Bone marrow (tissue), 2 donors: ENCODE measurements at places on chromosomes 1 and 21.
A peak's percentile ranks its signal among the peaks of the same experiment; 100 is the strongest.

GRCh38 chr1:204142032-204142974 is 9.5 kb downstream of the ETNK2 start:
- DNase-seq = no peak

GRCh38 chr1:55965981-55966461 is 613.3 kb downstream of the PLPP3 start:
- DNase-seq = no peak

- DNase-seq = no peak
These were observed 8.3 kb upstream of the SLC2A1 start for GRCh38 chr1:42966688-42967612.

- DNase-seq = no peak
These were observed 294.0 kb upstream of the C1orf87 start for GRCh38 chr1:60367532-60367931.

GRCh38 chr1:64975740-64976139 is 9.4 kb upstream of the JAK1 start:
- DNase-seq = no peak

DNA sequence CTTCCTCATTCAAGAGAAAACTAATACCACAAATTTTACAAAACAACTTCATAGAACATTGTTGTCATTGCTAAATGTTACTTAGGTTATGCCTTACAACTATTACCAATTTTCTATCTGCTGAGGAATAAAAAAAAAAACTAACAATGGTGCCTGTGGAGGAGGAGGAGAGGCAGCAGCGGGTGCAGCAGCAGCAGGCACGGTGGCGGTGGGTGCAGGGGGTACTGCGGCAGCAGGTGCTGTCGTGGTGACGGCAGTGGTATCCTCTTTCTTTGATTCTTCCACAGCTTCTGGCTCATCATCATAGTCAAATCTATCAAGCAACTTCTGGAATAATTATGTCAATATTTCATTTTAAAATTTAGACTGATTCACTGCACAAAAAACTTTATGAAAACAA is 35.5 kb downstream of the SCAF4 start:
- DNase-seq = no peak

- no peak for DNase-seq
These were observed 3.3 kb upstream of the PIGK start for GRCh38 chr1:77222496-77222895.

GRCh38 chr1:20630729-20631128 is 2.5 kb upstream of the PINK1 start:
- no peak for DNase-seq

- no peak for DNase-seq
These were observed 3.4 kb downstream of the TMEM240 start for GRCh38 chr1:1536938-1537546.

DNA sequence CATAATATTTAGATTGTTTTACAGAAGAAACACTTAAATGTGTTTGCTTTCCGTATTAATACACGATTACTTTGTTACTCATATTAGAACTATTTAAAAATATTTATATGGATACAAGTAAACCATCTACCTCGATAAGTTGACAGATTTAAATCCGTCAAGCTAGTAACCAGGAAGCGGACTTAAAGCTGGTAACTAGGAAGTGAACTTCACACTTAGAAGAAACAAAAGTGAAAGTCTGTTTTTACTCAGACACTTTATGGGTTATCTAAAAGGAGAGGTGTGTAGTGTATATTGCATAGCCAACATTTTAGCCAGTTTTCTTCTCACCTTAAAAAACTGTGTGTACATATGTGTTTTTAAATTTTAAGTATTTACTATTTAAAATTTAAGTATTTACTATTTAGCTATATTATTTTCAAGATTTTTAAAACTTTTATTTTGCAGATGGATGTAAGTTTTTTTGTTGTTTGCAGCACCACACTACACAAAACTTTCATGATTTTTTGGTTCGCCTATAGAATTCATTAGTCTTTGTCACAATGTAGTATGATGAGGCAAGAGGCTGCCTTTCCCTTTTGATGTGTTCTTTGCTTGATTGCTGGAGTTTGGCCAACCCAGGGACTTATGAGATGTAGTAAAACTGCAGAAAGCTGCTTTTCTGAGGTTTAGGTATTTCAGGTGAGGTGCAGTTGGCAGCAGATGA is 2.7 kb downstream of the USP25 start:
- DNase-seq = peak; percentile 78

GRCh38 chr1:210739627-210740026 is 394.3 kb downstream of the KCNH1 start:
- no peak for DNase-seq

GRCh38 chr1:20992322-20993056 is 184.2 kb downstream of the EIF4G3 start:
- no peak for DNase-seq

DNA sequence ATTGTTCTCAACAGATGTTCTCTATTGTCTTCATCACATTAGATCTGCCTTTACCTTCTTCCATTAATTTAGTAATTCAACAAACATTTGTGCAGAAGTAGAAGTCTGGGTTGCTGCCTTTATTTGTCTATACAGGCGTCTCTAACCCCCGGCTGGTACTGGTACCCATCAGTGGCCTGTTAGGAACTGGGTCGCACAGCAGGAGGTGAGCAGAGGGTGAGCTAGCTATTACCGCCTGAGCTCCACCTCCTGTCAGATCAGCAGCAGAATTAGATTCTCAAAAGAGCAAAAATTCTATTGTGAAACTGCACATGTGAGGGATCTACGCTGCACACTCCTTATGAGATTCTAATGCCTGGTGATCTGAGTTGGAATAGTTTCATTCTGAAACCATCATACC is 12.9 kb upstream of the EDEM3 start:
- DNase-seq = no peak

DNA sequence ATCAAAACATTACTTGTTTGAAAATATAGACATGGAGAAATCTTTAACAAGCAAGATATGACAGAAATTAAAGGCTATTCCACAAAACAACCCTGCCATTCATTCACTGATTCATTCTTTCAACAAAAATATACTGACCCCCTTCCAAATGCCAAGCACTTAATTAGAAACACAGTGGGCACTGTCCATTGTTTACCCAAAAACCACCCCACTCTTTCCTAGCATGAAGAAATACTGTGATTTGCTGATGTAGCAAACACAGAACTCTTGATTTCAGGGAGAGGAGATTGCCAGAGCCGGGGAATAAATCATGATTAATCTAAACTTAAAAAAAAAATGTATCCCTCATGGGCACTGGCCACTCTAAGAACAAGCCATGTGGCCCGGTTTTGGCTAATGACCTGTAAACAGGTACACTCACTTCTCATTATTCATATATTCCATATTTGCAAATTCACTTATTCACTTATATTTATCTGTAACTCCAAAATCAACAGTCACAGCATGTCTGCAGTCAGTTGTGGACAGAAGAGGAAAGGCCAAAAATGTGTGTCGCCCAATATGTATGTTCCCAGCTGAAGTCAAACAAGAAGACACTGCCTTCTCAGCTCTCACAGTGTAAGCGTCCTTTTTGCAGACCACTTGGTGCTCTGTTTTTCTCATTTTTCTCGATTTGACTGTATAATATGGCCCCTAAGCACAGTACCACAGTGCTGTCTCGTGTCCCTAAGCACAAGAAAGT is 133.1 kb downstream of the SMYD3 start:
- no peak for DNase-seq

- no peak for DNase-seq
These were observed 20.7 kb upstream of the ATP1A1 start for GRCh38 chr1:116352349-116352813.

DNA sequence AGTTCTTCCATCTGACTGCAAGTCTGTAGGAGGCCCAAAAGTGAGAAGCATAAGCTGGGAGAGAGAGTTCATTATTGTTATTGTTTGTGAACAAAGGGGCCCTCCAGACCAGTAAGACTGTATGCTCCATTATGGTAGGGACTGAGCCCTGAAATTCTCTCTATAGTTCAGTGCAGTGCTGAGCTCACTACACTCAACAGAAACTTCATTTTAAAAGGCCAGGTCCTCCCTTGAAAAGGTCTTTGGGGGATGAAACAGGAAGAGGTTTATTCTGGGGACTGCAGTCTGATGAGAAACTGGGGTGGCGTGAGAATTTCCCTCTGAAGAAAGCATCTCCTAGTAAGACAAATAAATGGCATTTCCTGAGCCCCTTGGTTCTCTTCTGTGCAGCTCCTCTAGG is 5.5 kb upstream of the GATAD2B start:
- no peak for DNase-seq

DNA sequence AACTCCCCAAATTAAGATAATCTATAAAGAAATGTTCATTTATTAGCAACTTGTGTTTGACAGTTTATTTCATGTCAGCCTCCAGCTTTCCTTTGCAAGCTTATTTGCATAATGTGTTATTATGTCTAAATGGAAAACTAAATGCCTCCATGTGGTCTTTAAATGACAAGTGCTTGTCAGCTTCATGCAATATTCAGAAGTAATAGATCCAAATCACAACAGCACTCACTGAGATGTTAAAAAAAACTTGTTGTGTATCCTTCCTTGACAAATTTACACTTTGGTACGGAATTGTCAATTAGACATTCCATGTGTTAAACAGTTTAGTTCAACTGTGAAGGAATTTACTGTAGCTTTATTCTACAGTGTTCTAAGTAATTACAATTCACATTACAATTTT is 124.4 kb upstream of the PTBP2 start:
- no peak for DNase-seq

DNA sequence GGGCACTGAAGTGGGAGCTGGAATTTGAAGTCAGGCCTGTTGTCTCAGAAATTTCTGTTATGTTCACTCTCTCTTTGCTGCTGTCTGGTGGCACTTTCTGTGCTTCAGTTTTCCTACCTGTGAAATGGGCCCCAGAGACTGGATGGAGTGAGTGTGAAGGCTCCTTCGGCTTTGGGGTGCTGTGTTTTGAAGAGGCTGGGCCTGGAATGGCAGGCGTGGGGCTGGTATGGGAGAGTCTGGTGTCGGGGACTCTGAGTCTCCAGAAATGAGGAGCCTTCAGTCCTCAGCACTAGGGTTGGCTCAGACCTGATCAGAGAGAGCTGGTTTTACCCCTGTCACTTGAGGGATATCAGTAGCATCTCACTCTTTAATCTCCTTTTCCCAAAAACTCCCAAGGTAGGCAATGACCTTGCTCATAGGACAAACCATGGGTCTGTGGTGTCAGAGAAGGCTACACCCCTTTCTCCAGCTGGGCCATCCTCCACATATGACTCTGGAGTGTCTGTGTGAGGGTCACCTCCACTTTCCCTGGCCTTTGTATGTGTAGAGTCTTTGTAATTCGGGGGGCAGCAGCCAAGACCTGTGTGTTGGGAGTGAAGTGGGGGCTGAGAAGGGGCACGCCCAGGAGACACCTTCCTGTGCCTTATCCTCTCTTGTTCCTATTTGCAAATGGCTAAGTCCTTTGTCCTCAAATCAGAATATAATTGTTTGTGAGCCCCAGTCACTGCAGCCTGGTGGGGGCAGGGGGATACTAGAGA is 279.9 kb downstream of the PTPRU start:
- DNase-seq = no peak

DNA sequence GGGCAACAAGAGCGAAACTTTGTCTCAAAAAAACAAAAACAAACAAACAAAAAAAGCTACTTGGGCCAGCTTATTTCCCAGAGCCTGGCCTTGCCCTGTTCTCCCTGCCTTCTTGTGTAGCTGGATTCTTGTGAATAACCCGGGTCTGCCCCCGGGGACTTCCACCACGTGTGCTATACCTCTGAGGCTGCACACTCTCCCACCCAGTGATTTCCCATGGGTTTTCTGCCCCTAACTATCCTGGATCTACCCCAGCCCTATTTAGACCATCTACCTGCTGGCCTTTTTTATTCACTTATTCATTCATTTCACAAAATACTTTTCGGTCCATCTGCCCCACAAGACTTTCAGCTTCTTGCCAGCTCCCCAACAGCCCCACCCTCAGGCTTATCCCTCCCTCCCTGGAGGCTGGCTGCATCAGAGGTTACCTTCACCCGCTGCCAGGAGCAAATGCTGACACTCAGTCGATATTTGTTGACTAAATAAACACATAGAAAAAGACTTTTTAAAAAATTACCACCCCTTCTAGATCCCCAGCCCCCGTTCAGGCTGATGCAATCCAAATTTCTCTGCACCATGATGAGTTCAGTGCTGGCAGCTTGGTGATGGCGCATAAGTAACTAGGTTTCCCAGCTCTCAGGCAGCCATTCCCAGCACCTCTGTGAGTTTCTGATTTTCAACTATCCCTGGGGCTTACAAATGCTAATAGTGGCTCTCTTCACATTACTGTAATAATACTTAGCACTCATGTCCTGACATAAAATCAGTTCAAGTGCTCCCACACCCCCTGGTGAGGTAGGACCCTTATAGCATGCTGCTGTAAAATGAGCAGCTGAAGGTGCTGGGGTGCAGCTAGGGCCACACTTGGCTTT is 30.7 kb upstream of the TARBP1 start:
- no peak for DNase-seq

DNA sequence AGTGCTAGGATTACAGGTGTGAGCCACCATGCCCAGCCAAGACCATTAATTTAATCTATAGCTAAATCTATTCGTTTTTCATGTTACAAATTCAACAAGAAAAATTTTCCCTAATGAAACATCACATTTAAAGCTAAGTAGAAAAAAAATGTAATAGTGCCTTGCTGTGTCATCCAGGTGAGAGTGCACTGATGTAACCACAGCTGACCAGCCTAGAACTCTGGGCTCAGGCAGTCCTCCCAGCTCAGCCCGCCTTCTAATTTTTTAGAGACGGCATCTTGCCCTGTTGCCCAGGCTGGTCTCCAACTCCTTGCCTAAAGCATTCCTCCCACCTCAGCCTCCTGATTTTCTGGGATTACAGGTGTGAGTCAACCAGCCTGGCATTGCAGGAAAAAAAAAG is 109.0 kb downstream of the PPIAL4G start:
- DNase-seq = no peak

- no peak for DNase-seq
These were observed 5.9 kb downstream of the LMO4 start for GRCh38 chr1:87334351-87335174.

GRCh38 chr1:209878964-209879363 is 51.2 kb downstream of the UTP25 start:
- no peak for DNase-seq

DNA sequence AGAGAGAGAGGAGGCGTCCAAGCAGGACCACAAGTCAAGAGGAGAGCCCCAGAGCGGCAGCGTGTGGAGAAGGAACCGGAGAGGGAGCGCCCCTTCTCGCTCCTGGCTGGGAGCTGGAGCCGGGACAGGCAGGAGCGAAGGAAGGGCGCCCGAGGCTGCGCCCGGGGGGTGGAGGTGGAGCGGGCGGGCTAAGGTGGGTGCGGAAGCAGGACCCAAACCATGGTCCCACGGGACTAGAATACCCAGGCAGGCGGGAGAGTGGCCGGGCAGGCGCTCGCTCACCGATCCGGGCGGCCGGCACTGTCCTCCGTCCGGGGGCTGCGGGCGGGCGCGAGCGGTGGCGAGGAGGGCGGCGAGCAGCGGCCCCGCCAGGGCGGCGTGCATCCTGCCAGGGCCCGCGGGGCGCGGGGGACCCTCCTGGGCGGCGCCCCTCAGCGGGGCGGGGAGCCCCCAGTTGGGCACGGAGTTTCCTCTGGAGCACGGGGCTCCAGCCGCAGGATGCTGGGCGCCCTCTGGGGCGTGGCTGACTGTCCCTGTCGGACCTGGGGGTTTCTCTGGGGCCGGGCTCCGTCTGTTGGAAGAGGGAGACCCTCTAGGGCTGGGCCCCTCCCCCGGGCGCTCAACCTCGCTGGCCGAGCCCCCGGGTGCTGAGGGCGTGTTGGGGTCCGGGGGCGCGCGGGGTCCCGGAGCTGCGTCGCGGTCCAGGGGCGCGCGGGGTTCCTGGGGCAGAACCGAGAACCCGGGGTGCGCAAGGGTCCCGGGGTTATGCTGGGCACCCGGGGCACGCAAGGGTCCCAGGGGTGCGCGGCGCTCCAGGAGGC is 569 bp downstream of the TRABD2B start:
- DNase-seq = no peak

- DNase-seq = no peak
These were observed 273.7 kb downstream of the SDCCAG8 start for GRCh38 chr1:243529512-243529911.
